ENCODE measurements at places on chromosomes 2 and 18.

GRCh38 chr18:46256078-46256477, 151.9 kb downstream of the HAUS1 start:
- no peak for DNase-seq

- no peak for DNase-seq
Measured at GRCh38 chr18:23883277-23883790, 131.2 kb upstream of the TTC39C start.

GRCh38 chr2:9358846-9359245, 64.5 kb downstream of the ITGB1BP1 start:
- no peak for DNase-seq

- DNase-seq, result no peak
Measured at GRCh38 chr2:178238154-178238521, 43.8 kb downstream of the OSBPL6 start.

- DNase-seq, result no peak
Measured at GRCh38 chr2:184927040-184927439, 328.7 kb downstream of the ZNF804A start.

GRCh38 chr18:55102501-55102900, 143.2 kb upstream of the CCDC68 start:
- DNase-seq, result no peak

GRCh38 chr2:152472481-152472887, 137.5 kb downstream of the FMNL2 start:
- DNase-seq, result no peak

Data from T-cell (primary cell).